ENCODE measurements at places on chromosomes 16 and 17.

DNA sequence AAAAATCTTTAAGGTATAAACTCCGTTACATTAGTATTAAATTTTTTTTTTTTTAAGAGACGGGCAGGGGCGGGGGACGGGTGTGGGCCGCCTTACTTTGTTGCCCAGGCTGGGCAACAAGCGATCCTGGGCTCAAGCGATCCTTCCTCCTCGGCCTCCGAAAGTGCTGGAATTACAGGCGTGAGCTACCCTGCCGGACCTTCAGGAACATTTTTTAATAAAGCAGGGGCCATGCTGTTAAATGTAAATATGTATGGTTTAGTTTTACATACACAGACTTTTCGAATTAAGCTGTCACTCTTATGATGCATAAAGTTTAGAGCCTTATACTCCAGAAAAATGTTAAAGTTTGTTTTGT is 2.4 kb downstream of the PPM1D start:
- no peak for DNase-seq

DNA sequence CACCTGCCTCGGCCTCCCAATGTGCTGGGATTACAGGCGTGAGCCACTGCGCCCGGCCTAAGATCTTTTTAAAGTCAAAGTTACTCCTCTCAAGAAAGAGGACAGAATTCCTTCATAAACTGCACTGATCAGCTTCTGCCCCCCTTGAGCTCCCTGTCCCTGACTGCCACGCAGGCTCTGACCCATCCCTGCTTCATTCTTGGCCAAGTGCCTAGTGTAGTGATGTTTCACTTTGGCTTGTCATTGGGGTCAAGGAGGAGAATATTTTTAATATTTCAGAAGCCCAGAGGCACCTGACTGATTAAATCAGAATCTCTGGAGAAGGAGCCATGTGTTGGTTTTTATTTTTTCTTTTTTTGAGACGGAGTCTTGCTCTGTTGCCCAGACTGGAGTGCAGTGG is 9.1 kb downstream of the MRM1 start:
- no peak for DNase-seq

- no peak for DNase-seq
Measured at GRCh38 chr17:51029568-51030463, 90.9 kb downstream of the SPAG9 start.

DNA sequence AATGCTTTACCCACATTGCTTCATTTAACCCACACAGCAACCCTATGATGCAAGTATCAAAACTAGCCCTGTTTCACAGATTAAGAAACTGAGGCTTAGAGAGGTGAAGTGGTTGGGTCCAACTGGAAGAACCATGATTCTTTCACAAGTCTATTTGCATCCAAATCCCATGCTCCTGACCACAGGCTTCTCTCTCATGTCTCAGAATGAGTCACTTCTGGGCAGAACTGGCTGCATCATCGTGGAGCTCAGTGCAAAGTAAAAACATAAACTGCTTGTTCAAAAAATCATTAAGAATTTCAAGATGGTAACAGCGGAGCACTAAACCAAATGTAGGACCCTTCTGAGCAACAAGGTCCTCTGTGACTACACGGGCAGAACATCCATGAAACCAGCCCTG is 20.2 kb upstream of the CES1 start:
- DNase-seq: no peak

DNA sequence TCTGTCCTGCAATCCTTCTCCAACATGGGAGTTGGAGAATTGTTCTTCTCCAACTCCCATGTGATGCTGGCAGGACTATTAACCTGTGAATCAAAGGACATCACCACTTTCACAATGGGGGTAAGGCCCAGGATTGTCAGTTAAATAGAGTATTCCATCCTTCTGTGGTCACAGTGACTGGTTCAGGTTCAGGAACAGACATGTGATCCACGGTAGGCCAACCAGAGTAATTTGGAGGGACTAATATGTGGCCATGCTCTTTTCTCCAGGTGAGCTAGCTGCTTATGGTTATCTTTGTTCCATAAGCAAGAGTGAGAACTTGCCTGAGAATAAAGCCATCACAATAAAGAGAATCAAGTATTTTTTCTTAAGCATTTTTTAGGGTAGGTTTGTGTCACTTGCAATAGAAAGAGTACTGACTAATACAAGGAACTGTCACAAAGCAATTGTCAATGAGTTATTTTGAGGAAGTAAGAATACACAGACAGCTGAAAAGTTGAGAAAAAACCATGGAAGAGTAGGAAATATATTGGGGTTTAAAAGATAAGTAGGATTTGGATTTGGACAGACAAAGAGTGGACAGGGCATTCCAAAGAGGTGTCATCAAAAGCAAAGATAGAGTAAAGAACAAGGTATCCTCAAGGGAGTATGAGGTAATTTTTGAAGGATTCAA is 63.4 kb downstream of the BRIP1 start:
- DNase-seq: no peak

DNA sequence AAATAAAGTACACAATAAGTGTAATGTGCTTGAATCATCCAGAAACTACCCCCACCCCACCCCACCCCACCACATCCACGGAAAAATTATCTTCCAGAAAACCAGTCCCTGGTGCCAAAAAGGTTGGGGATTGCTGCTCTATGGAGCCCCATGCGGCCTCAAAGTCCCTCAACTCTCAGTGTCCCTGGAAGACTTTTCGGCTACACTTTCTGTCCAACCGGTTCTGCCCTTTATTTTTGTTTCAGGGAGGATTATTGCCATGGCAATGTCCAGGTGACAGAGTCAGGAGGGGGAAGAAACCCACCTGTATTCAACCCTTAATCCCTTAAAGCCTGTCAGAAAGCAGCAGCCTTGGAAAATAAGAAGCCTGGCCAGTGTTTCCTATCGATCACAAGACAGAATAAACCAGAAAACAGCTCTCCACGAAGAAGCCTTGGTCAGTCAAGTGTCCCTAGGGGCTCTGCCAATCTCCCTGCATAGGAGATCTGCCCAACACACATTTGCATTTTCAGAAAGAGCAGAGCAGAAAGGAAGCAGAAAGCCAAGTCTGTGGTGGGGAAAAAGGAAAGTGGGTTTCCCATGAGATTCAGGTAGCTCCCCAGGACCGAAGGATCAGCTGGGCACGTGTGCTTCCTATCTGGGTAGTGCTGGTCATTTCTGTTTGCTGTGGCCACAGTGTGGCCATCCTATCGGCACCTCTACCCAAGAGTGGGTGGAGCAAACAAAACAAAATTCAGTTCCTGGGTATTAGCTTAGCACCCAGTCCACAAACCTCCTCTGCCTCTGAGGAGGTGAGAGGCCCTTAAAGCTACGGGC is 342.7 kb downstream of the SOX9 start:
- DNase-seq: no peak

- no peak for DNase-seq
Measured at GRCh38 chr16:75320435-75320834, 69.0 kb upstream of the BCAR1 start.

DNA sequence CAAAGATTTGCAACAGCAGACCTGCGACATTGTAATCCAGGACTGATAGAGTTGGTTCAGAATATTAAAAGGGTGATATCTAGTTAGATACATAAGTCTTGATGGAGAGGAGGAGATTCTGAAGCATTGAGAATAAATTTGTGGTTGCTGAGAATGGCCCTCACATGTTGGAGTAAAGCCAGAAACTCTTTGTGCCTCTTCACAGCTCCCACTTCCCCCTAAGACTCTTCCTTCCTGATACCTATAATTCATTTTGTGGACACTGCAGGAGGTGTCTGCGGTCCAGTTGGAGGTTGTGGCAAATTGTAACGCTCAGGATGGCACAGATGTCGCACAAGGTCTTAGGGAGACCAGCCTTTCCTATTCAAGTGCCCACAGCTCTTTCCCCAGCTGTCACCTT is 17.5 kb downstream of the WWOX start:
- no peak for DNase-seq

Measured in activated naive CD4-positive, alpha-beta T cell treated with Interleukin-2 at 50 U/mL for 16 hours (primary cell).